Ureter (tissue), 1 donor: ENCODE measurements at places on chromosomes 1 and 21. TPM values are rescaled to one million over a fixed set of nuclear protein-coding genes. Genes with fewer than 3 reads are reported as not detected.

The SELL gene
- 3.5 TPM for total RNA-seq

The KCNH1 gene
- total RNA-seq: 0.86 TPM

The RCC2 gene
- 85.2 TPM for total RNA-seq

The SELE gene
- total RNA-seq: 5.4 TPM

The GUCA2A gene
- total RNA-seq: not detected

The ADAMTSL4 gene
- total RNA-seq: 48.2 TPM
